ENCODE measurements at places on chromosomes 13 and 19. TPM values are rescaled to one million over a fixed set of nuclear protein-coding genes. Genes with fewer than 3 reads are reported as not detected.

DNA sequence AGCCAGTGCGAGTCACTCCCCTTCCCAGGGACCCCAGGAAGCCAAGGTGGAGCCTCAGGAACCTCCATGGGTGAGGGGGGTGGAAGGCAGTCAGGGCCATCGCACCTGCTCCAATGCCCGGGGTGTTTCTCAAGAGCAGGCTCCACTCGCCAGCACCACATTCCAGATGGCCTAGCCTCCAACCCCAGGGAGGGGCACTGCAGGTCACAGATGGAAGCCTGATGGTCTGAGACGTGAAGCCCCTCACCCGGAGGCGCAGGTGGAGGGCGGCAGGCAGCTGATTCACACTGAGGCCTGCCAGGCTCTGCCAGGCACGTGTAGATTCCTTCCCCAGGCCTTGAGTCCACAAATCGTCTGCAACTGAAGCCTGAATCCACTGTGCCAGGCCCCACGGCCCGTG lies 23.0 kb upstream of the ISYNA1 start:
- no peak for DNase-seq

DNA sequence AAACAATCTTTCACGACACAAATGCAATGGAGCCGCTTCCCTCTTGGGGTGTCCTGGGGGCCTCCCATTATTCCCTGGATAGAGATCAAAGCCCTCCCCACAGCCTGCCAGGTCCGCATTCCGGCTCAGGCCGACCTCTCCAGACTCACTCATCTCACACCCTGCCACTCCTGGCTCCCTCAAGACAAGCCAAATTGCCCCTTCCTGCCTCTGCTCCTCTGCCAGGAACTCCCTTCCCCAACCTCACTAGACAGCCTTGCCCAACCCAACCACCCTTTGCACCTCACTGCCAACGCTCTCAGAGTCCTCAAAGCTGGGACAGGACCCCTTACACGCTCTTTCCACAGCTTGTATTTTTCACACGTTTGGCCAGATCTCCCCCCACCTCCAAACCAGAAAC lies 1.5 kb downstream of the ABHD17A start:
- DNase-seq, result no peak

DNA sequence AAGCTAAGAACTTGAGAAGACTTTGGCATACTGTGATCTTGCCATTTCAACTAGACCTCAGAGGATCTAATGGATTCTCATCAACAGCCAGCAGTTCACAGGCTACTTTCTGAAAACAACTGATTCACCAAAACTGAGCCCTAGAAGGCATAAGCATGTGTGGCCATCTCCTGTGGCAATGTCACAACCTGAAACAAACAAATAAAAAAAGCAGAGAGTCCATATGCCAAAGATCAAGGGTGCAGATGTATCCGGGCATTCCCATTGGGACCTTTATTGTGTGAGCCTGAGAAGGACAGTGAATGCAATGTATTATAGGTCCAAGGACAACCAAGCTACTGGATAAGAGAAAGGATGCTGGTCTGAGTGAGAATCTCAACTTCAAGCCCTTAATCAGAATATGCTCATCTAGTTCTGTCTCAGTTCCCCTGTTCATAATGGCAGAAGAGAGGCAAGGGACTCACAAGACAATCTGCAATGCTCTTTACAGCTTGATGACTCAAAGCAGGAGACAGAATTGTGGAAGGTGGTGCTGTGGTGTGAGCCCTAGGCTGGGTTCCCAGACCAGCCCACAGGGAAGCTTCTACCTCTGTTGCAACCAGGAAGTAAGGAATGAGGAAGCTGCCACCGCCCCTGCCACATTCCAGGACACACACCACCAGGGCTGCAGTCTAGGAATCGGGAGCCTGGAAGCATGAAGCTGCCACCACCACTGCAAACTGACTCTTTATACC lies 133.7 kb downstream of the RAP2A start:
- peak; percentile 22 for DNase-seq

- DNase-seq, result peak; percentile 81
These were observed 96.6 kb downstream of the SIPA1L3 start for GRCh38 chr19:38003438-38004185.

DNA sequence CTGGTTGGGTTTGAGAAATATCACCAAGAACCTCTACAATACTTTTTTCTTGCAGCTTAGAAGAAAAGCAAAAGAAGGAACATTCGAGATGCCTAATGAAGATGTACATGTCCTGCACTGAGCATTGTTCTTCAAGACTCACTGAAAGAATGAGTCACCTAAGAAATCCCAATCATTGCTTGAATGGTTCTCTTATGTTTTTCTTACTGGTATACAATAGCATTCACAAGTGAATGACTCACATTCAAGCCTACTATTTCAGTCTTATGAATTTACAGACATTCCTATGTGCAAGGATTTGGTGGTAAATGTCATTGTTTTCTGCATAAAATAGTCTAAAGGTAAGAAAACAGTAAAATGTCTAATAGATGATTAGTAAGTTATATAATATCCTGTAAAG lies 594.6 kb downstream of the PCDH9 start:
- peak; percentile 92 for DNase-seq

- peak; percentile 54 for DNase-seq
These were observed 572 bp upstream of the FKBP8 start for GRCh38 chr19:18543814-18544475.

- no peak for DNase-seq
These were observed 84.5 kb downstream of the DCLK1 start for GRCh38 chr13:36046672-36047071.

- DNase-seq, result peak; percentile 3
These were observed 161.5 kb downstream of the MZT1 start for GRCh38 chr13:72565893-72566292.

DNA sequence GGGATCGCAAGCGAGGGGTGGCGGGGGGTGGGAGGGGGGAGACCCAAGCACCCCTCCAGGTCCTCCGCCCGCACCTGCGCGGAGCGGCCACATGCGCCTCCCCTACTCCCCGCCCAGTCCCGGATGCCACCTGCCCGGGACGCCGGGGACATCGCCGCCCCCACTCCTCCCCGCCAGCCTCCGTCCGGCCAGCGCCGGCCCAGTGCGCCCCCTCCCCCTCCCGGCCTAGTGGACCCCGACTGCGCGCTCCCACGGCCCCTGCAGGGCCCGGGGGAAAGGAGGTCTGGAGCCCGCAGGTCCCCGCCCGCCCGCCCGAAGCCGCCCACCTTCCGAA lies 263 bp downstream of the RHPN2 start:
- DNase-seq, result no peak

- DNase-seq, result no peak
These were observed 14.3 kb downstream of the FZR1 start for GRCh38 chr19:3520166-3521103.

DNA sequence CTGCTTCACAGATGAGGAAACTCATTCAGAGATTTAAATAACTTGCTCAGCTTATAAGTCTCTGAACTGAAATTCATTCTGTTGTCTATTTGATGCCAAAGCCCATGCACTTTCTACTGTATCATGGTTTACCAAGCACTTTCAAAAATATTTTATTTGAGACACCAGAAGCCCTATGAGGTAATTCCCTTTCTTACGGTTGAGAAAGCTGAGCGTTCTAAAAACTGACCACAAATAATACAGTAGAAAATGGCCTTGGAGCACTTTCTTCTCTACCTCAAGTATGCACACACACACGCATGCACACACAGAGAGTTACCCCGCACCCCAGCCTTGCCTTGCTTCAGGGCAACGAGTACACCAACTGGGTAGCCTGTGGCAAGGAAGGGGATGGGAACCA lies 228.5 kb downstream of the RFC3 start:
- DNase-seq, result no peak

DNA sequence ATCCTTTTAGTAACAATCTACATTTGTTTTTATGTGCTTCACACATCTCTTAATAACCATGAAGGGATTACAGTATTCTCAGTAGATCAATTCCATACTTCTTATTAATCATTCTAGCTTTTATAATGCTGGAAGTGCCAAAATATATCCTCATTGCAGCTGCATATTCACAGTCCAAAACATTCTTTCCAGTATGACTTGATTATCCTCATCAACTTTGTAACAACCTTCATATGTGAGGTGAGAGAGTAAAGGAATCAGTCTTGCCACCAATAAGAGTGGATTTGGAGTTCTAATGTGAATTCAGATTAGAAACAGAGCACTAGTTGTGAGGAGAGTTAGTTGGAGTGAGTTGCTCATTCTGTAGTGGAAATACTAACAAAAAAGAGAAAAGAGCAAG lies 208.0 kb upstream of the SPRY2 start:
- DNase-seq, result no peak

DNA sequence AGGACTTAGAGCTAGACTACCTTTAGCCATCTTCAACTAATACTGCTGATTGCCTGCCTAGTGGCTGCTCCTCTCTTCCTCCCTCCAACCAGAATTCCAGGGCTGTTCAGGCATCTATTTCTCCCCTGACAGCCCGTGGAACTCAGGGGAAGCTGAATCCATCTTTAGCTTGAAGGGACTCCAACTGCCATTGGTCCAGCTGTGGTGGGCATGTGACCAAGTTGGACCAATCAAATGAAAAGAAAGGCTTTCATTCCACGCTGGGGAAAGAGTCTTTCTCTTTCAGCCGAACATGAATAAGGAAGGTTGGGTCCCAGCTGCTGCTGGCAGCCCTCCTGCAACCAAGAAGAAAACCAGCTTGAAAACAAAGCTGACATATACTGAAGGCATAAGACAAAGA lies 168.5 kb upstream of the OBI1 start:
- DNase-seq, result no peak

DNA sequence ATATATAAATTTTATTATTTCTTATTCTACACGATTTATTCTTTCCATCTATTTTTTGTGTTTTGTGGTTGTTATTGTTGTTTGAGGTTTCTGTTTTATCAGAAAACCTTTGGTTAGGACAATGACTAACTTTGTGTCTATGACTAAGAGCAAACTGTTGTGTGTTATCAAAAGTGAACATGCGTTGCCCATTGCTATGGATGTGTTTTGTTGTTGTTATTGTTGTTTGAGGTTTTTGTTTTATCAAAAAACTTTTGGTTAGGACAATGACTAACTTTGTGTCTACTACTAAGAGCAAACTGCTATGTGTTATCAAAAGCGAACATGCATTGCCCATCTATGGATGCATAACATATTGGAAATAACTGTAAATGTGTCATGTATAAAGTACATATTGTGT lies 692.3 kb downstream of the SLITRK1 start:
- DNase-seq, result no peak

- no peak for DNase-seq
These were observed 698.8 kb downstream of the DIAPH3 start for GRCh38 chr13:59464926-59465325.

DNA sequence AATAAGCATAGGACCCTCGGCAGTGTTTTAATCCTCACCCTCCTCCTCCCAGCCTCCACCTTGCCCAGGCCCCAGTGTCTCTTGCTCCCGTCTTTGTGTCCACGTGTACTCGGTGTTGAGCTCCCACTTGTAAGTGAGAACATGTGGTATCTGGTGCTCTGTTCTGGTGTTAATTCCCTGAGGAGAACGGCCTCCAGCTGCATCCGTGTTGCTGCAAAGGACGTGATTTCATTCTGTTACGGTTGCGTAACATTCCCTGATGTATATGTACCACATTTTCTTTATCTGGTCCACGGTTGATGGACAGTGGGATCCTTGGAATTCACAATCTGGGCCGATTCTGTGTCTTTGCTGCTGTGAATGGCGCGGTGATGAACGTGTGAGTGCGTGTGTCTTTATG lies 44.7 kb upstream of the TFDP1 start:
- no peak for DNase-seq

GRCh38 chr19:41410336-41411054 lies 12.9 kb downstream of the BCKDHA start:
- no peak for DNase-seq

GRCh38 chr13:90622541-90622940 lies 724.9 kb upstream of the MIR17HG start:
- DNase-seq, result peak; percentile 0

DNA sequence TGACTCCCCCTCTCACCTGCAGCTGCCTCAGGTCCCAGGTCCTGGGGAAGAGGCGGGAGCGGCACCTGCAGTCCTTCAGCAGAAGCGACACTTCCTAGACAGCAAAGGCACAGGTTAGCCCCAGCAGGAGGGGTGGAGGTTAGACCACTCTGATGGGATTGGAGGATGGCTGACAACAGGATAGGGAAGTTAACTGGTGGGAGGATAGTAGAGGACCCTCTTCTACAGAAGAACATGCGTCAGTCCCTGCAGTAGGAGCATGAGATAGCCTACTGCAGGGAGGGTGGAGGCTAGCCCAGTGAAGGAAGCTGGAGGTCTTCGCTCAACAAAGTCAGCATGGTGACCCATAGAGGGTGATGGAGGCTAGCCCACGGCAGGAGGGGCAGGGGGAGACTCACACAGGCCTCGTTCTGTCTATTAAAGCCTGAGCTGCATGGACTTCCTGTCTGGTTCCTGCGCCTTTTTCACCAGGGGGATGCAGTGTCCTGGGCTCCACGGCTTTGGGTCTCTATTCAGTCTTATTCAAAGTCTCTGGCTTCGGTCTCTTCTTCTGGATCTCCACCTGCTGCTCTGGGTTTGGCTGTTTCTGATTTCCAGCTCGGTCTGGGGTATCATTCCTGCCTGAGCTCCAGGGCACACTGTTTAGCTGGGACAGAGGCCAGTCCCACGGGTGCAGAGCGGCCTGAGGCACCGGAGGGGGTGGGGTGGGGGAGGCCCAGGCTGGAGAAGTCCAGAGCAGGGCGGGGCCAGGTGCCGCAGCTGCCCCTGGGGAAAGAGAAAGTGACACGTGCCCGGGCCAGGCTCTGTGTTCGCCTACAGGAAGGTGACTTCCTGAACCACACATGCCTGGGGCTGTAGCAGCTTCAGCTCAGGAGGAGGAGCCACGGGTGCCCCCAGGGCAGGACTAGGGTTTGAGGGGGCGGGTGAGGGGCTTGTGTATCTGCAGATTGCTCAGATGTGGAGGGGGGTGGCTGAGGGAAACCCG lies 7.3 kb downstream of the IFNL3 start:
- no peak for DNase-seq

DNA sequence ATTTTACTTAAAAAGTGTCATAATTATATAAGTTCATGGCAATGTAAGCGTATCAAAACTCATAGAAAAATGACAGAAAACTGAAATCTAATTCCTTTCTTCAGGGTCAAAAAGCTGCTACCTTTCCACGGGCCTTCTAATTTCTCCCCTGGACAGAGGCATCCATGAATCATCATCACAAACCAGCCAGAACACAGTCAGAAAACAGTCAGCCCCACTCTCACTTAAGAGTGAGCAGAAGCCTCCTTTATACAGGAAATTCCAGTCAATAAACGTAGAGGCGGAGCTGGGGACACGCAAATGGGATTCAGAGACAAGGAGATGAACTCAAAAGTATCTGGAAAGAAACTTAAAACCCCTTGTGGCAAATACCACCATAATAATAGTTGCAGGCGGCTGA lies 54.2 kb upstream of the ABCC4 start:
- DNase-seq, result peak; percentile 12

GRCh38 chr19:4149518-4150288 lies 3.7 kb upstream of the CREB3L3 start:
- peak; percentile 19 for DNase-seq

The ELAVL3 gene
- 0.45 TPM for total RNA-seq

The MVB12A gene
- 44.7 TPM for total RNA-seq

The IL4I1 gene
- total RNA-seq, result 1.1 TPM

The THSD8 gene
- not detected for total RNA-seq

The CCDC97 gene
- total RNA-seq, result 11.4 TPM

The ANKRD27 gene
- 29.6 TPM for total RNA-seq

The LMTK3 gene
- not detected for total RNA-seq

The C13orf42 gene
- not detected for total RNA-seq

The SIGLEC5 gene
- not detected for total RNA-seq

Measured in fibroblast of the aortic adventitia (primary cell).